CD4-positive, alpha-beta T cell (primary cell): ENCODE measurements at places on chromosomes 1 and 21. TPM values are rescaled to one million over a fixed set of nuclear protein-coding genes. Genes with fewer than 3 reads are reported as not detected.
A peak's percentile ranks its signal among the peaks of the same experiment; 100 is the strongest.

The ALG14 gene
- total RNA-seq = 0.52 TPM

The SPRR2B gene
- total RNA-seq = not detected

The CFHR3 gene
- not detected for total RNA-seq

The PPIE gene
- total RNA-seq = 46.7 TPM

DNA sequence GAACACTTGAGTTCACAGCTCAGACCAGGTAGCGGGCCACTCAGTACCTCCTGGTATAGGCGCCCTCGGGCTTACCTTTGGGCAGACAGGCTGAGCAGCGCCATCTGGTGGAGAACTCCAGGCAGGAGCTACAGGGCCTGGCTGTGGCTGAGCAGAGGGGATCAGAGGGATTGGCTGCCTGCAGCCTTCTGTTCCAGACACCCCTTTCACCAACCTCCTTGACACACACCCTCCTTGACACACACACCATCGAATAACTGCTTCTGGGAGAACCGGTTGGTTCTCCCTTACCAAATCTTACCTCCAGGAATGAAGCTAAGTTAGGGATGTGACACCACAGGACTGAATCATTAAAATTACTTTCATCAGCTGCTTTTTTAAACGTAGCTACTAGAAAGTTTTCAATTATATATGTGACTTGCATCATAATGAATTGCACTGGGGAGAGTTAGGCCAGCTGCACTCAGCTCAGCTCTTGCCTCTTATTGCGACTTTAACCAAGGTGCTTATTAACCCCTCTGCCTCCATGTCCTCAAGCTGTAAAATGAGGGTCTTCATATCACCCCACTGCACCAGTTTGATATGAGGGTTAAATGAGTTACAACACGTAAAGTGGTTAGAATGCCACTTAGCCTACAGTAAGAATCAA, 6.6 kb downstream of the LIN28A start:
- H3K36me3 ChIP-seq = no peaks in the 10 kb centered on the region
- no peaks in the 10 kb centered on the region for H3K4me1 ChIP-seq
- H3K27me3 ChIP-seq = peaks cover 19% of the 10 kb centered on the region
- H3K27ac ChIP-seq = no peak overlapping the region

The RAP1GAP gene
- 0.20 TPM for total RNA-seq

GRCh38 chr1:1357871-1358432, 403 bp downstream of the MXRA8 start:
- peaks cover 34% of the 10 kb centered on the region for H3K27me3 ChIP-seq
- H3K4me3 ChIP-seq = no peak overlapping the region
- H3K4me1 ChIP-seq = peaks cover 43% of the 10 kb centered on the region
- H3K36me3 ChIP-seq = no peaks in the 10 kb centered on the region
- no peak for DNase-seq

The TRIM33 gene
- total RNA-seq = 42.6 TPM

The DCST2 gene
- total RNA-seq = 2.2 TPM

- no peak for DNase-seq
- no peaks in the 10 kb centered on the region for H3K27me3 ChIP-seq
- no peak overlapping the region for H3K27ac ChIP-seq
- H3K4me3 ChIP-seq = peak overlapping the region; percentile 24
- H3K36me3 ChIP-seq = no peaks in the 10 kb centered on the region
- no peaks in the 10 kb centered on the region for H3K4me1 ChIP-seq
Observed at GRCh38 chr1:192159781-192160180, 1.5 kb downstream of the RGS18 start.

DNA sequence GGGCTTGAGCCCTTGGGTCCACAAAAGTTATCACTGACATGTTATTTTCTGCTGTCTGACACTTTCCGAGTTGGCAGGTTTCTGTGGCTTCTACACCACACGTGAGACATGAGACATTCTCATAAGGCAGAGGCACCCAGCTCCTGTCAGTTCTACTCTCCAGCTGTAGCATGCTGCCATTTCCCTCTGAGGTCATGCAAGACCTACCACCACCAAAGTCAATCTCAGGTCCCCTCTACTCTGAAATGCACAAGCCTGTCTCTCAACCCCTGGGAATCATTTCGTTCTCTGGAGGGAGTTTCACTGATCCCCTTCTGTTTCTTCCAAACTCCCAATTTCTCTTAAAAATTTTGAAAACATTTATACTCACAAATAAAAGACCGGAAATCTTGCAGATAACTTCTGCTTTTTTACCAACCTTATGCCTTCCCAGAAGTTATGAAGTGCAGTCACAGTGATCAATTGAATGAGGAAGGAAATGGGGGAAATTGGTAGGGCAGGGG, 39.5 kb upstream of the CR2 start:
- DNase-seq = no peak
- no peaks in the 10 kb centered on the region for H3K36me3 ChIP-seq
- H3K4me1 ChIP-seq = no peaks in the 10 kb centered on the region

- no peaks in the 10 kb centered on the region for H3K36me3 ChIP-seq
- no peaks in the 10 kb centered on the region for H3K4me1 ChIP-seq
- no peak for DNase-seq
- no peaks in the 10 kb centered on the region for H3K27me3 ChIP-seq
- no peak overlapping the region for H3K27ac ChIP-seq
- no peak overlapping the region for H3K4me3 ChIP-seq
Observed at GRCh38 chr21:28230559-28230958, 762.1 kb downstream of the LTN1 start.

DNA sequence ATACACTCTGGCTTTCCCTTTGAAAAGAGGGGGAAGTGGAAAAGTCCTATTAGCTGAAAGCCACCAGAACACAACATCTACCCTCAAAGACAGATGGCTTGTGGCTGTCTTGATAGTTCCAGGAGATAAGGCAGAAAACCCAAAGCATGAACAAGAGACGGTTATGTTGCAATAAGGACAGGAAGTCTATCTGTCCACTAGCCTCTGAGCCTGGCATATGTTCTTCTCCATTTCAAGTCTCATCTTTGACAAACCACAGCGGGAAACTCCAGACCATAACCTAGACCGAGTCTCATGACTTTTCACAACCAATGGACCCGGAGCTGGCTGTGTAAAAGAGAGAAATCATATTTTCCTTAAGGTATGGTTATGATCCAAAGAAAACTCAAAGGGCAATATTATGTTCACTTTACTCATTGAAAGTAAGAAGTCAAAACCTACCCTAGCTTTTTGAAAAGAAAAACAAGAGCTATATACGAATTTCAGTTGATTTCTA, 33.8 kb downstream of the DUSP10 start:
- H3K36me3 ChIP-seq = peaks cover 20% of the 10 kb centered on the region
- peak overlapping the region; percentile 75 for H3K27ac ChIP-seq
- peaks cover 46% of the 10 kb centered on the region for H3K4me1 ChIP-seq
